ENCODE measurements at places on chromosomes 12 and 14.

- no peak for DNase-seq
These were observed 233.3 kb downstream of the CCDC59 start for GRCh38 chr12:82124711-82125380.

GRCh38 chr12:25970916-25971653 lies 12.6 kb downstream of the RASSF8 start:
- DNase-seq, result no peak

DNA sequence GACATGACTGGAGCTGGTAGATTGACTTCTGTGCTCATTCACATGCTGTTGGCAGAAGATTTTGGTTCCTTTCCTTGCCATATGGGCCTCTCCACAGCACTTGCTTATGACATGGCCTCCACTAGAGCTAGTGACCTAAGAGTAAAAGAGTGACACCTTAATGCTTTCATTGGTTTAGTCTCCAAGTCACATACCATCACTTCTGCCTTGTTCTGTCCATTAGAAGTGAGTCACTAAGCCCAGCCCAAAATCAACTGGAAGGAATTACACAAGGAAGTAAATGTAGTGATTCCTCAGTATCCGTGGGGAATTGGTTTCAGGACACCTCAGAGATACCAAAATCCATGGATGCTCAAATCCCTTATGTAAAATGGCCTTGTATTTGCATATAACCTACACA lies 81.3 kb downstream of the PPHLN1 start:
- no peak for DNase-seq

DNA sequence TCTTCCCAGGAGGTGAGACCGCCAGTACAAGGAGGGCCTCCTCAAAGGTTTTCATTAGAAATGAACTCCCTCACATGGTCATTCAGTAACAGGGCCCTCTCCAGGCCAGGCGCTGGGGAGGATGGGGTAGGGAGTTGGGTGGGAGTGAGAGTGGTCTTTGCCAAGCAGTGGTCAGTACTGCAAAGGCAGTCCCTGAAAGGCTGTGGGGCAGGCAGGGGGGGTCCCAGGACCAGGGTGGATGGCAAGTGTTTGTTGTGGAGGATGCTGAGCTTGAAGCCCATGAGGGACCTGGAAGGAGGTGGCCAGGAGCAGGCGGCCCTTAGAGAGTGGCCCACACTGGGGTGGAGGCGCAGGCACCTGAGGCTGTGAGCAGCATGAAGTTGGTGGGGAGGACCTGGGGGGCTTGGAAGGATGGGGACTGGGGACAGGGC lies 26.1 kb downstream of the CEP170B start:
- no peak for DNase-seq

DNA sequence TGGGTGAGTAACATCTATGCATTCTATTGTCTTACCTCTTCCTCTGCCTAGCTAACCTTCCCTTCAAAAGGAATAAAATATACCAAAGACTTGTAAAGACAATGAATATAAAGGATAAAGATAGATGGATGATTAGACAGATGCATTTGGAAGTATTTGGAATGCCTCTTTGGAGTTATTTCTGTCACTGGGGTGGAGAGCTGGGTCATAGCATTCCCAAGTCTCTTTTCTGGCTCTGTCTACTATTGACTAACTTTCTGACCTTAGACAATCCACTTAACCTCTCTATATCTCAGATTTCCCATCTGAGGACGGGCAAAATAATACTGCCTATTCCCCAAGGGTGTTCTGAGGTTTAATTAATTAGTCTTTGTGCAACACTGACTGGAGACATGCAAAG lies 517.4 kb downstream of the DIO2 start:
- DNase-seq, result no peak

GRCh38 chr14:29274890-29275596 lies 508.5 kb downstream of the FOXG1 start:
- no peak for DNase-seq

- DNase-seq, result no peak
These were observed at the start of gene NPC2 for GRCh38 chr14:74492776-74493342. Gene NPC2, minus strand, starts transcription at chr14:74493305. Its CDS starts 31 bp downstream, at chr14:74493274.

DNA sequence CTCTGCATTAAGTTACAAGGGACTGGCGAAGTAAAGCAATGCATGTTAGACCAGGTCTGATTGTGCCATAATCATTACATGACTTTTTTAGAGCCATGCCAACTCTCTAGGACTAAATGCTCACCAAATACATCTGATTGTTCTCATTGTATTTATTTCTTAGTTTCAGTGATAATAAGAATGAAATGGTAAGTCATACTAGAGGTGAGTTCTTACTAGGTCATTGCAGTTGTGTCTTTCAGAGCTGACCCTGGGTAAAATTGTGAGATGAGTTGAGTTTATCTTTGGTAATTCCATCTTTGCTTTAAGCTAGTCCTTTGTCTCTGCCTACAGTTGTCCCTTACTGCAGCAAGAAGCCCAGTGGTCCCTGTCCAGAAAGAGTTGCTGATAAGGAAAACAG lies 73.2 kb downstream of the PRKCH start:
- no peak for DNase-seq

- DNase-seq, result no peak
These were observed 26.5 kb downstream of the ARL6IP4 start for GRCh38 chr12:123006977-123007376.

GRCh38 chr12:30874455-30875321 lies 51.9 kb upstream of the TSPAN11 start:
- DNase-seq, result no peak

DNA sequence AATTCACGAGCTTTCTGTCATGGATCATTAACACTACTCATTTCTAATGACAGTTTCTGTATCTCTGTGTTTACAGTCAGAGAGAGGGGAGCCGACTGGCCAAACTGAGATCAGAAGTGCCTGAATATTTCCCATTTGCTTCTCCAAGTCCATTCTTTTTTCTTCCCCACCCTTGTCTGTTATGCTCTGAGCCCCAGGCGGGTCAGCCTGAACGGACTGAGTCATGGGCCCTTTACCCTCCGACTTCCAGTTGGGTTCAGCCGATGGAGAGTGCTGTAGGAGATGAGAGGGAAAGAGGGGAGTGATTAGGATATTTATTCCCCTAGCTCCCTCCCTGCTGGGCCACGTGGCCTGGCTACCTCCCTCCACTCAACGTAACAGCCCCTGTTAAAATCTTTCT lies 104.7 kb downstream of the PAH start:
- DNase-seq, result no peak

DNA sequence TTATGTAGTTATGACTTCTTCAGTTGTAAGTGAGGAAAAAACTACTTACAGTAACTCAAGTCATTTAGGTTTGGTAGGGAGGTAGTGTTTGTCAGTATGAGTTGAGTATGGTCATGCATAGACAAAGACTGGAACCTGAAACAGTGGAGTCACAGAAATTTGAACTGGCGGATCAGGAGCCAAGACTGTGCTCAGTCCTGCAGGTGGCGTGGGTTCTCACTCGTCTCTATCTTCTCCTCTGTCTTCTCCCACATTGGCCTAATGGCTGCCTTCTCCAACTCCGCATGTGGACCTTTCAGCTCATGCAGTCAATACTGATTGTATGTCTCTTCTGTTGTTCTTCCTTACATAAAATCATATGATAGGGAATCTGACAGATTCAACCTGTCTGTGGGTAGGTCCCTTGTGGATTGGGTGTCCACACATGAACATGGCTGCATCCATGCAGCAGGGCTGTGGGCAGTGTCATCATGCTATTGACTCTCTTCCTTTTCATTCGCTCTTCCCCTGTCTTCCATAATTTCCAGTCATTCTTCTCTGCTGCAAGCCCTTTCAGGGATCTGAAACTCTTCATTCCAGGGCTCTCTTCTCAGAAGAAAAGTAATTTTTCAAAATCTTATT lies 78.8 kb upstream of the NEDD1 start:
- DNase-seq, result no peak

DNA sequence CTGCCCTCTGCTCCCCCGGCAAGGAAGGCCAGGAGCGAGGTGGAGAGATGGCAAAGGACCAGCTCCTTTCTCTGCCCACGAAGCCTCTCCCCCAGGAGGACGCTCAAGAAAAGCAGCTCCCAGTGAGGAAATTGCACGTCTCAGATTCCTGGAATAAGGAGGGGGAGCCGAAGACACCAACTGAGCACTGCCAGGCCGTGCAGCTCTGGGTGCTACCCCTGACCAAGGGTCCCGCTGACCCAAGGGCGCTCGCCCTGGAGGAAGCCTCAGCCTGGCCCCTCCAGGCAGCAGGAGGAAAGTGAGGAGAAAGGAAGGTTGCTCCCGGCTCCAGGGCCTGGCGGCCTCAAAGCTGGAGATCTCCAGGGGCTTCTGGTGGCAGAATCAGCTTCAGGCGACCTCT lies 174.1 kb upstream of the SFSWAP start:
- no peak for DNase-seq

DNA sequence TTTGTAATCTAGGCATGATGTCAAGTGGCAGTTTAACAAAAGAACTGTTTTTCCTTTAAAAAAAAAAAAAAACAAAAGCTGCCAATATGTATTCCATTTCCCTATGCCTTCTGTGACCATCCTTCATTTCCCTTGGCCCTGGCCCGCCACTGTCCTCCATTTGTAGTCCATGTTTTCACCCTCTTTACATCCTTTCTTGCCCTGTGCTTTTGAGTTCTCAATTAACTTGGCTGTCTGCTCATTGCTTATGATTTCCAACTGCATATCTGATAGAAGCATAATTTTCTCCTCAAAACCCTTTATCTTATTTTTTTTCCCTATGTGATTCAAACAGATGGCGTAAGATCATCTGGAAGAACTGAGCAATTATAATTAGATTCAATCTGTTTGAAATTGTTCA lies 297.5 kb downstream of the NAV3 start:
- DNase-seq, result no peak

- DNase-seq, result no peak
These were observed 61.2 kb upstream of the OTOGL start for GRCh38 chr12:80038062-80038560.

DNA sequence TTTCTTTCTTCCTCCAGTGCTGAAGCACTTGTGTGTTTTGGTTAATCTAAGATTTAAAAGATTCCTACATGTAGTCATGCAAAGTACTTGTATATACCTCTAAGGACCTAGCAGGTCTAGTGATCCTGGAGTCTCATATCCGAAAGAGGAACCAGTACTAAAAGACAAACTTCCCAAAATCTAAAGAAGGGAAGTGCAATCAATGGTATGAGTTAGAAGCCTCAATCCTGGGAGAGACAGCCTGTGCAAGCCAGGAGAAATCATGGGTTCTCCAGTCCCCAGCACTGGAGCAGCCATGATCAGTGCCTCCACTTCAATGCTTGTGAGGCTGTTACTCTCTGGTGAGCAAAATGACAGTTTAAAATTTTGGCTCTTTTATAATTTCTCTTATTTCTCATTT lies 277.4 kb downstream of the DAD1 start:
- no peak for DNase-seq

- DNase-seq, result no peak
These were observed 1033.3 kb upstream of the FLRT2 start for GRCh38 chr14:84496677-84497076.

- no peak for DNase-seq
These were observed 128.7 kb upstream of the RAP1B start for GRCh38 chr12:68482014-68482413.

DNA sequence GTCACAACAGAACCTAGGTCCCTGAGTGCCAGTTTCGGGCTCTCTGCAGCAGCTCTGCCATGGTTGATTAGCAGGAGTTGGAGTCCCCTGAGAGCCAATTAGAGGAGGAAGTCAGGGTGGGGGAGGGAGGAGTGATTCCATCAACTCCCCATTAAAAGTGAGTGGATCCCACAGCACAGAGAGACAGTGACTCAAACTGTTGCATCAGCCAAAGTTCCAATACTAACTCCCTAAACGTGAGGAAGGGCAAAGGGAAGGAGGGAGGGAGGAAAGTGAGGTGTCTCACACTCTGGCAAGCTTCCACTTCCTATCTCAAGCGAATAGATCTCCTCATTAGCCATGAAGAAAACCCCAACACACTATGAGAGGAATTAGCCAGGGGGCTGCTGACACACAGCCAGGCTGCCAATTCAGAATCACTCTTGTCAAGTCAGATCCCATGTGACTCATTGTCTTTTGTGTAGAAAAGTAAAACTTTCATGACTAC lies 23.6 kb downstream of the OR11H4 start:
- no peak for DNase-seq

DNA sequence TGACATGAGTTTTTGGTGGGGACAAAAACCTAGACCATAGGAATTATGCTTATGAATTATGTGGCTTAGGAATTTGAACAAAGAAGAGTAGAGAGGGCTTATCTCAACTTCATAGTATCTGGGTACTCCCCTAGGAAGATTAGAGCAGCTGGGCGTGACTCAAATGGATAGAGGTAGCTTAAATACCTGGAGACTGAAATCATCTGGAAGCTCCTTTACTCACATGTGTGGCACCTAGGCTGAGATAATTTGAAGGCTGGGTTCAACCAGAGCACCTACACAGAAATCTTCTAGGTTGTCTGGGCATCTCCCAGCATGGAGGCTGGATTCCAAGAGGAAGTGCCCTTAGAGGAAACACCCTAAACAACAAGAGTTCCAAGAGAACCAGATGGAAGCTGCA lies 393.9 kb downstream of the ADAMTS20 start:
- no peak for DNase-seq

DNA sequence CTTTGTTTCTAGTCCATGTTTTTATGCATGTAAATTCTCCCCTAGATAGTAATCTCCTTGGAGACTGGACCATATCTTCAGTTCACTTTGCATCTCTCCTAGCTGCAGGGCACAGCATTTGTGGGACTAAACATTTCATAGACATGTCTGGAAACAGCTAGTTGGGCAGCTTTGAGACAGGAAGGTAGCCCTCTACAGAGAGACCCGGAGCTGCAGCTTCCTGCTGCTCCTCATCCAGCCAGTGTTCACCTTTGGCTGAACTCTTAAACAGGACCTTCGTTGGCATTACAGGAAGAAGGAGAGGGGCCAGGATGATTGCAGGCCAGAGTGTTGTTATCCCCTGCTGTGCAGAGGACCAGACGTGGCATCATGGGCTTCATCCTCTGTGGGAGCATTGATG lies 52.9 kb downstream of the GNS start:
- no peak for DNase-seq

DNA sequence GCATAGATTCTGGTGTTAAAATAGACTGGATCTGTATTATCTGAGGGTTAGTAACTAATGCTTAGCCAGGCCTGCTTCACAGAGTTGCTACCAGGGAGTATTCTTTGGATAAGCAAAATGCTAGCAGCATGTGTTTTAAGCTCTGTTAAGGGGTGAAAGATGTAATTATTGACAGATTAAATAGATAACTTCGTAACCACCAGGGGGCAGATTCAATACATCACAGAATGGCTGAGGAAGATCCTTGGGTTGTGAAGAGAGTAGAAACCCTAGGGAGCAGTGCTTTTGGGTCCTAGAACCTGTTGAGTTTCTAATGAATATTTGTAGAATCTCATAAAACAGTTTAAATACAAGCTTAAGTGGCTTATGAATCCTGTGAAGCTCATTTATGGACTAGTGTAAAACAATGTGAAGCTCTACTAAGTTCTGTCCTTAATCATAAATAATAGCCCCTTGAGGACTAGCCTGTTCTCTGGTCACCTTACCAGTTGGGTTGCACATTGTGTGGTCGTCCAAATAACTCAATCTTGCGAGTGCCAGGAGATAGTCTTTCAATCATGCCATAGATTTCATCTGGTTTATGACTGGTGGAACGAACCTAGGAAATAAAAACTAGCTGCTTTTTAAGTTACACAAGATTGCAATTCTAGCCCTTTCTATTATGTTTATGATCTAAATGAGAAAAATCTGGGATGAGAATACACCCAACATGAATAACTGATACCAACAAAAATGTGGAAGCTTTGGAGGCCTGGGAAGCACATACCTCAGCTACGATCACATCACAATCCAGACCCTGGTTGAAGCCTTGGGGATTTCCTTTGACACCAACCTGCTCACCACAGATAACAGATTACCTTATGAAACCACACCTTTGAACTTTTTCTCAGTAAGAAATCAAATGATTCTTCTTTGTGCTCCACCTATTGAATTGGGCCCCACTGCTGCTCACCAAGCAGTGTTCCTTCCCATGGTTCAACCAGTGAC lies 12.3 kb downstream of the METTL3 start:
- no peak for DNase-seq

Data from left cardiac atrium (tissue), 4 donors.